Activated T-helper 1 cell treated with Interleukin-2 at 50 U/mL for 16 hours (primary cell): ENCODE measurements at places on chromosomes 4 and X.
A peak's percentile ranks its signal among the peaks of the same experiment; 100 is the strongest.

DNA sequence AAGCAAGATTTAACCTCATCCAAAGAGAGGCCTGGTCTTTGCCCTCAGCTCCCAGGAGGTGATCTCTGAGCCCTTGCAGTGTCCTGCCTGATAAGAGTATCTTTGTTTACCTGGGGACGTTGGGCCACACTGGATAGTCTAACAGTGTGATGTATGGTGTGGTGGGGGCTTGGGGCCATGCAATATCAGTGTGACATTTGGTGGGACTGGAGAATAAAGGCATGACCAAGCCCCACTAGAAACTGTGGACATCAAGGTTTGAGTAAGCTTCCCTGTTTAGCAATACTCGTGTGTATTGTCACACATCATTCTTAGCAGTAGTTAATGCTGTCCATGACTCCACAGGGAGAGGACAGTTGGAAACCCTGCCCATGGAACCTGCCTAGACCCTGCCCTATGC lies 34.4 kb downstream of the BBS12 start:
- DNase-seq, result no peak

GRCh38 chr4:152369902-152370295 lies 166.0 kb downstream of the FBXW7 start:
- no peak for DNase-seq

- no peak for DNase-seq
These were observed 25.8 kb downstream of the NPY2R start for GRCh38 chr4:155234206-155234605.

- DNase-seq, result no peak
These were observed 75.8 kb upstream of the F9 start for GRCh38 chrX:139454743-139455142.

DNA sequence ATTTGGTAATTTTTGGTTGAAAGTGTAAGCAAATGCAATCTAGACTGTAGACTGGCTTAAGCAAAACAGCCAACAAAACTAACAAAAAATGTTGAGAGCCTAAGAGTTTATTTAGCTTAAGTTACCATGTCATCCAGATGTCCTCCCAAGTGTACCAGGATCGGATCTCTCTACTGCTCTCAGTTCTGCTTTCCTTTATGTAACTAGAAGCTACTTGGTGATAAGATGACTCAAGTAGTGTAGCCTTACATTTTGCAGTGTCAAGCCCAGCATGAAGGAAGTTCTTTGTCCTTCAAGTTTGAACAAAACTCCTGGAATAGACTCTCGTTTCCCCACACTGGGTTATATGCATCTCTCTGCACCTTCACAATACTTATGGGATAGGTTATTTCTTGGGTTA lies 1500.0 kb downstream of the STIM2 start:
- DNase-seq, result no peak

- DNase-seq, result no peak
These were observed 81.0 kb downstream of the ADGRA3 start for GRCh38 chr4:22434895-22435294.

DNA sequence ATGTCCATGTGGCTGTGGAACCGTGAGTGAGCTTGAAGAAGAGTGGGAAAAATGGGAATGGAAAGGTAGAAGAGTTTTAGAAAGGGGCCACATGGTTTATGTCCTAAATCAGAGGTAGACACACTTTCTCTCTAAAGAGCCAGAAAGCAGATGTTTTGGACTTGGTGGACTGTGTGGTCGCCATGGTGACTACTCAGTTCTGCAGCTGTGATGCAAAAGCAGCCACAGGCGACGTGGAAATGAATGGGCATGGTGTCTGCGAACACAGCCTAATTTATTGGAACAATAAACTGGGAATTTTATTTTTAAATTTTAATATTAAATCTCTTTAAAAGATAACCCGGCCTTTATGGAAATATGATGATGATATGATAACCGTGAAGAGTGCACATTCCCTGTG lies 386.0 kb upstream of the FAT1 start:
- DNase-seq, result no peak

DNA sequence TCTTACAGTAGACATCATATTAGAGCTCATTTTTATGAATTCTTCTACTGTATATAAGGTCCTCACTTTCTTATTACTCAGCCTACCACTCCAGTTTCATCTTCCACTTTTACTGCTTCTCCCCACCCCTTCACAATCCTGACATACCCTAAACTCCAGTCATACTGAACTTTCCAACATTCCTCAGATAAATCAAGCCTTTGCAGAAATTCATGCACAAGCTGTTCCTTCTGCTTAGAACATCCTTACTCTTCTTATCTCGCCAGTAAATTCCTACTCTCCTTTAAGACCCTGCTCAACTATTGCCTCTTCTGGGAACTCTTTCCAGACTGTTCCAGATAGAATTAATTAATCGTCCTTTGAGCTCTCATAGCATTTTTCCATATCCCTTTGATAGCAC lies 24.8 kb downstream of the RTL9 start:
- no peak for DNase-seq

DNA sequence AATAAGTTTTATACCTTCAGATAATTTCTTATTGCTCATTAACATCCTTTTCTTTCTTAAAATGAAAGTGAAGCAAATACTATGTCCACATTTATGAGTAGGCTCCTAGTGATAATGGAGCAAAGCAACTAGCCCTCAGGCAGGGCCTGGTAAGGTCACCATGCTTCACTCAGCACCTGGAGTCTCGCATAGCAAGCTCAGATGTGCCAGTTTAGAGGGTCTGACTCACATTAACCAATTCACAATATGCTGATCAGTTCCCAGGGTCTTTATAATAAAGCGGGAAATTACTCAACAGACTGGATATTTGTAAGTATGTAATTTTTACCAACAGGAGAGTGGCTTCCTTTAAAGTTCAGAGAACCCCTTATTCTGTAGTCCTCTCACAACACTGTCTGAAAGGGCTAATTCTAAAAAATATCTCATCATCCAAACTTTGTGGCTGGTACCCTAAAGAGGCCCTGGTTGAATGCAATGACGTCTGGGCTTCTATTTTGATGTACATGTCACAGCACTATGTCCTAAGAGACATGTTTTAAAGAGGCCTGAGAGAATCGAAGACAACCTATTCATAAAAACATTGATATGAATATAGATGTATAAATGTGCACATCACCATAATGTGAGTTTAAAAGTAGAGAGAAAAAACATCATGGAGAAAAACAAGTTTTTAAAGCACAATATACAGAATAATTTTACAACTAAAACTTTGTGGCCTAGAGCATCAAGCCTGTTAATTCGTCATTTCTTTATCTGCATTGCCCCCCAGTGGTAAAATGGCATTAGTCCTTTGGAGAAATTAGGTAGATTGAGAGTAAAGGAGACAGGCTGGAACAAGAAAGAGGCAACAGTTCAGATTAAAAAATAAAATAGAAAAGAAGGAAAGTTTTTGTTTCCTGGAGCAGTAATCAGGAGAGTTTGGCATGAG lies 44.3 kb downstream of the IL21 start:
- no peak for DNase-seq

- DNase-seq, result no peak
These were observed 64.0 kb downstream of the LNX1 start for GRCh38 chr4:53527326-53527725.

DNA sequence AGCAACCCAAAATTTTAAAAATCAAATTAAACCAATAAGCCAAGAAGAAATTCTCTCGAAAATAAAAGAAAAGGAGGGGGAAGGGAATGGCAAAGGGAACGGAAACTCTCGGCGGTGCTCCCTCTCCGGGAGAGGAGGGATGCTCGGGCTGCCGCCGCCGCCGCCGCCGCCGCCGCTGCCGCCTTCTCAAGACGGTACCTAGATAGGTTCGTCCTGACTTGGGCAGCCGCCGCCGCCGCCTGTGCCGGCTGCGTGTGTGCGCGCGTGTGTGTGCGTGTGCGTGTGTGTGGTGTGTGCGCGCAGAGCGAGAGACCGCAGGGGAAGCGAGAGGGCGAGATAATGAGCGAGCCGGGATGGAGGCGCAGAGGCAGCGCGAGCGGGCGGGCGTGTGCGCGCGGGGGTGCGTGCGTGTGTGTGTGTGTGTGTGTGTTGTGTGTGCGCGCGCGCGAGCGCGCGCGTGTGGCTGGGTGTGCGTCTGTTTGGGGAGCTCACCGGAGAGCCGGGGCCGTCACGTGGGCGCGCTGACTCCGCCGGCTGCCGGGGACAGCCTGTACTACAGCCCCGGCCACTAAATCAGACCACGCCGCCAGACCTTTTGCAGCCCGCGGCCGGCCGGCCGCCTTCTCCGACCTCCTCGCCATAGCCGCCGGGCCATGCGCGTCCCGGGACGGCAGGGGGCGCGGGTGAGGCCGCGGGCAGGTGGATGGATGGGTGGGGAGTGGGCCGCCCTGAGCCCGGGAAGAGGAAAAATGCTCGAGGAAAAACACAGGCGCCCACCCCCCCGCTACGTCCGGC lies 111.6 kb downstream of the DHX15 start:
- peak; percentile 33 for DNase-seq

DNA sequence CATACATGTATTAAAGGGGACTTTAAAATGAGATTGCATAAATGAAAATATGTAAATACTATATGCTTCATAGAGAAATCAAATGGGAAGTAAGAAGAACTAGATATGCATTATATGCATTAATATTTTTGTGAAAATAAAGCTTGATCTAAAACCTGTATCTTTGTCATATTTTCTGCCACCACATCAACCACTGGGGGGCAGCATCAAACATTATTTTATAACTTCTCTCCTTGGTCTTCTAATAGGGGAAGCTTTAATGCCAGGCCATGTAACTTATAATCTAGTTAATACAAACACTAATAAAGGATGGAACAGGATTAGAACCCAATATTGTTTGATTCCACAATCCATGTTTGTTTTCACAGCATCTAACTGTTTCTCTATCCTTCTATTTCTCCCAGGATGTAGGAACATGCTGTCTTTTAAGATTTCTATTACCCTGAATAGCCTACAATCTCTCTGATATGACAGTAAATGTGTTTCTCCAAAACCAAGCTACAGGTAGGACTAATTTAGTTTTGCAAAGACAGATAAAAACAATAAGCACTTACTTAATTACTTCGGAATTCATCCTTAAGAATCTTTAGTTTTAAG lies 10.0 kb downstream of the QRFPR start:
- DNase-seq, result no peak

DNA sequence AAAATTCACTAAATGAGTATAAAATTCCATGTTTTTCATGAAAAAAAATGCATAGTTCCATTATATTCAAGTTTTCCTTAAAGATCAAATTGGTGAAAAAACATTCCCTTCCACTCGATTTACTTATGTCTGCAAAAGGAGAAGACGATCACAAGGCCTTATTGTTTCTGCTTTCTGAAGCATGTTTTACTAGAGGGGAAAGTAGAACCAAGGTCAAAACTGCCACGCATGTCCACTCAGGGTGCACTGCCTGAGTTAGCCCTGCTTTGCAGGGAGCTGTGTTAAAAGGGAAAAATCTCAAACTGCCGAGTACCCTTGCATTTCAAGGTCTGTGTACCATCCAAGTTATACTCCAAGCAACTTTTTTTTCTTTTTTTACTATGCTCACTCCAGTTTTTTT lies 57.2 kb downstream of the TRAPPC11 start:
- DNase-seq, result no peak

DNA sequence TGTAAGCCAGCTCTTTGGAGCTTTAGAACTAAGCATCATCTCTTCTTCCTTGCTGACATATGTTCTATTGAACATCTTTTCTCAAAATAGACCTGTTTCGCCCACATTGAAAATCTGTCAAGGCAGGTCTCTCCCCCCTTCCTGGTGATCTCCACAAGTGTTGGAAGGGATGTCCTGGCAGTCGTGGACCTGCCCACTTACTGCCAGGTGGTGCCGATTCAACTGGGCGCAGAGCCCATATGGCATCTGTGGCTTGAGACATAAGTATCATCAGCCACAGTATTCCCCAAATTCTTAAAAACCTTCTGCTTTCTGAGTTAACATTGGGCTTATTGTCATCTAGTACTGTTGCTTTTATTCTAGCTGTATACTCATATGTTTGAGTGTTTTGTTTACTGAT lies 969.3 kb upstream of the FTHL17 start:
- DNase-seq, result no peak

- DNase-seq, result no peak
These were observed 3.9 kb upstream of the SPOCK3 start for GRCh38 chr4:167238226-167238625.
